PC-9 (cell line): ENCODE measurements at places on chromosomes 13 and 19. TPM values are rescaled to one million over a fixed set of nuclear protein-coding genes. Genes with fewer than 3 reads are reported as not detected.

DNA sequence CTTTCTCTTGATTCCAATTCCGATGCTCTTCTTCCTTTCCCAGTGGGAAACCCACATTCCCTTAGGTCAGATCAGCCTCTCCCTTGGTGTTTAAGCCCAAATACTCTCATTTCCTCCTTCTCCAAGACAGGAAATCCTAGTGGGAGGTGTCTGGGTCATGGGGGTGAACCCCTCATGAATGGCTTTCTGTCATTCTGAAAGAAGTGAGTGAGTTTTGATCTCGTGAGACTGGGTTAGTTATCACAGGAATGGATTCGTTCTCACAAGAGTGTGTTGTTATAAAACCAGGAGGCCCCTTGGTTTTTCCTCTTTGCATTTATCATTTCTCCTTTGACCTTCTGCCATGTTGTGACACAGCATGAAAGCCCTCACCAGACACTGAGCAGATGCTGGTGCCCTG lies 76.2 kb upstream of the MTIF3 start:
- no peak for DNase-seq

GRCh38 chr19:44303976-44304568 lies 753 bp downstream of the ZNF235 start:
- DNase-seq, result peak; percentile 6

- DNase-seq, result no peak
These were observed 212.5 kb downstream of the POSTN start for GRCh38 chr13:37385956-37386670.

The ACP5 gene
- 3.5 and 6.6 TPM in 2 replicates for total RNA-seq

GRCh38 chr19:33464010-33464732 lies 57.4 kb downstream of the PEPD start:
- no peak for DNase-seq

DNA sequence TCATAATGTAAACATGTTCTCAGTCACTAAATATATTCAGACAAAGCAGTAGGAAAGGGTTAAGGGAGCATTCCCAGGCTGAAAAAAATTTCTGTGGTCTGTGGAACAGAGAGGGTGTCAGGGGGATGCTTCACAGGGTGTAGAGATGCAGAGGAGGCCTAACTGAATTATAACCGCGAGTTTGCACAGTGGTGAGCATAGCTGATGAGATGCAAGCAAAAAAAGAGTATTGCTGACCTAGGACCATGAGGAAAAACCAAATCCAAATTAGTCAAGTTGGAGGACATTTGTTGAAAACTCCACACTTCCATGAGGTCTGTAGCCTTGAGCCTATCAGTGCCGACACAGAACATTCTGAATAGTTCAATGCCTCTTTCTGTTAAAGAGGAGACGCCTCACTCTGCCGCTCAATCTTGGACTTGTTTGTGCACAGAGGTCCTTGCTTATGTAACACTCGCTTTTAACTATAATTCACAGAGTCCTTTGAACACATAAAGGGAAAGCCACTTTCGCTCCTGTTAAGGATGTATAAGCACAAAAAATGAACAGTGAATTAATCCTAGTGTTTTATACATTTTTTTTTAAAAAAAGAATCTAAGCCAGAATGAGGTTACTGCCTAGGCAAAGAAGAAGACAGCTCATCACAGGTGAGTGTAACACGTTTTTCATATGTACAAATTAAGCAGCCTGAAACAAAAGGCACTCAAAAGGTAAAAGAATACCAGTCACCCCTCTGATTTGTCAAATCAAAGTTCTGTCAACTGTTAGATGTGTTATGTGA lies 25.8 kb upstream of the INTS6 start:
- no peak for DNase-seq

The CCDC106 gene
- total RNA-seq, result 3.2 and 6.7 TPM in 2 replicates

DNA sequence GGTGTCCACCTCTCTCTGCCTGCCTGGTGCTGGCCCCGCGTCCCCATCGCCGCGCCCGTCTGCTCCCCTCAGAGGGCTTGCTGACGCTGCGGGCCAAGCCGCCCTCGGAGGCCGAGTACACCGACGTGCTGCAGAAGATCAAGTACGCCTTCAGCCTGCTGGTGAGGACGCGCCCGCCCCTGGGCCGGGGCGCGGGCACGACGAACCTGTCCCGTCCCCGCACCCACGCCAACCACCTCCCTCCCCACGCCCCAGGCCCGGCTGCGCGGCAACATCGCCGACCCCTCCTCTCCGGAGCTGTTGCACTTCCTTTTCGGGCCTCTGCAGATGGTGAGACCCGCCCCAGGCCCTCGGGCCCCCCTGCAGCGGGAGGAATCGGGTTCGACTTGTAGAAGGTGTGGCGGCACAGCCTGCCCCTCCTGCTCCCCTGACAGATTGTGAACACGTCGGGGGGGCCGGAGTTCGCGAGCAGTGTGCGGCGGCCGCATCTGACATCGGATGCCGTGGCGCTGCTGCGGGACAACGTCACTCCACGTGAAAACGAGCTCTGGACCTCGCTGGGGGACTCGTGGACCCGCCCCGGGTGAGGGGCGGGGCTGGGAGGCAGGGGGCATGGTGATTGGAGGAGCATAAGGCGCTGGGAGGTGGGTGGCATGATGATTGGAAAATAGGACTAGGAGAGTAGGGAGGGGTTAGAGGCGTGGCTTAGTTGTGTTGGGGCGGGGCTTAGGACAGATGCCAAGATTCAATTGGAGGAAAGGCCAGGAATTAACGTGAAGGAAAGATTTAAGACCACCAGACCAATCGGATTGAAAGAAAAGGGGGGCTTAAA lies 6.6 kb downstream of the EPS8L1 start:
- no peak for DNase-seq

DNA sequence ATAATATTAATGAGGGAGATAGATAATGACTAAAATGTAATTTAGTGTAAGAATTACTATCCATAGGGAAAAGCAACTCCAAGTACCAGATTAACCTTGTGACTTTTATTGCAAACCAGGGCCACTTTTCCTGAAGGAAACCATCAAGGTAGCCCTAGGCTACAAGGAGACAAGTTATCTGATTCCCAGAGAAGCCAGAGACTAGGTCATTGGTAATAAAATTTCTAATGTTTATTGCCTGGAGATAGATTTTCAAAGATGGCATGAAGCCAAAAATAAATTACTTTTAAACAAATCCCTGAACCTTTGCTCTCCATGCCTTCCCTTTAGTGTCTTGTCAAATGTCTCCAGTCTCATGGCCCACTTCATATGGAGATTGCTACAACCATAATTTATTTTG lies 610.1 kb upstream of the SLC10A2 start:
- DNase-seq, result no peak

The LGALS14 gene
- not detected in 2 replicates for total RNA-seq

DNA sequence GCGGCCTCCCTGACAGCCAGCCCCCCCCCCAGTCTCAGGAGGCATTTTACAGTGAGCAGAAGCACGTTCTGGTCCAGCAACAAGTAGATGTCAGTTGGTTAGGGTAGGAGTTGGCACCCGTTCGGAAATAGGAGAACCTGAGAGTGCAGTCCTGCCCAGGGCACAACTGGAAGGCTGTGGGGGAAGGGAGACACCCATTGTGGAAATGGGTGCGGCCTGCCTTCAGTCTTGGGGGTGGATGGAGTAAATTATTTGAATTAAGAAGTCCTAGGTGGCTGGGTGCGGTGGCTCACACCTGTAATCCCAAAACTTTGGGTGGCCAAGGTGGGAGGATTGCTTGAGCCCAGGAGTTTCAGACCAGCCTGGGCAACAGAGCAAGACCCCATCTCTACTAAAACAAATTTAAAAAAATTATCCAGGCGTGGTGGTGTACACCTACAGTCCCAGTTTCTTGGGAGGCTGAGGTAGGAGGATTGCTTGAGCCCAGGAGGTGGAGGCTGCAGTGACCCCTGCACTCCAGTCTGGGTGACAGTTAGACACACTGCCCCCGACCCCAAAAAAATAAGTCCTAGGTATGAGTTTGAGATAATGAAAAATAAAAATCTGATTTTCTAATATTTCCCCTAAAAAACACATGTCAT lies 1.2 kb downstream of the CIRBP start:
- DNase-seq, result no peak

DNA sequence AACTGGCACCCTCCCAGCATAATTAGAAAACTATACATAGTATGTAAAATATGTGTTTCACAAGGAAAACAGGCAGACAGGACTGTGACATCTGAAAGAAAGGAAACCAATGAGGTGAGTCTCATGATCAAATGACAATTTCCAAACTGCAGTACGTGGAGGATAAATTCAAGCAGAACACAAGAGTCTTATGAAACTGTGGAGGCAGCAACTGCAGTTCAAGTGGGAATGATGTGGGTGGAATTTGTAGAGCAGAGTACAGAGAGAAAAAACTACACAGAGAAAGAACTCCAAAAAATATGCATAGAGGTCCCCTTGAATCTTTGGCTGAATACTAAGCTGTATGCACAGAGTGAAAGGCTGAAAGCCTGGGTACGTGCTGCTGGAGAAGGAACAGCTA lies 9.7 kb downstream of the SIGLEC6 start:
- no peak for DNase-seq

The LYL1 gene
- 0.24 TPM in 1 of 2 replicates, not detected in the other for total RNA-seq

GRCh38 chr13:112592647-112593046 lies 4.7 kb upstream of the TUBGCP3 start:
- peak; percentile 18 for DNase-seq

GRCh38 chr19:21765151-21765550 lies 2.2 kb downstream of the ZNF100 start:
- peak; percentile 42 for DNase-seq

GRCh38 chr19:14112051-14112808 lies 5.3 kb downstream of the PRKACA start:
- no peak for DNase-seq

GRCh38 chr13:33186861-33187291 lies 98.7 kb downstream of the STARD13 start:
- DNase-seq, result no peak

GRCh38 chr13:102862624-102863210 lies 16.9 kb downstream of the ERCC5 start:
- DNase-seq, result no peak

The TMC4 gene
- total RNA-seq, result 175 and 194 TPM in 2 replicates

DNA sequence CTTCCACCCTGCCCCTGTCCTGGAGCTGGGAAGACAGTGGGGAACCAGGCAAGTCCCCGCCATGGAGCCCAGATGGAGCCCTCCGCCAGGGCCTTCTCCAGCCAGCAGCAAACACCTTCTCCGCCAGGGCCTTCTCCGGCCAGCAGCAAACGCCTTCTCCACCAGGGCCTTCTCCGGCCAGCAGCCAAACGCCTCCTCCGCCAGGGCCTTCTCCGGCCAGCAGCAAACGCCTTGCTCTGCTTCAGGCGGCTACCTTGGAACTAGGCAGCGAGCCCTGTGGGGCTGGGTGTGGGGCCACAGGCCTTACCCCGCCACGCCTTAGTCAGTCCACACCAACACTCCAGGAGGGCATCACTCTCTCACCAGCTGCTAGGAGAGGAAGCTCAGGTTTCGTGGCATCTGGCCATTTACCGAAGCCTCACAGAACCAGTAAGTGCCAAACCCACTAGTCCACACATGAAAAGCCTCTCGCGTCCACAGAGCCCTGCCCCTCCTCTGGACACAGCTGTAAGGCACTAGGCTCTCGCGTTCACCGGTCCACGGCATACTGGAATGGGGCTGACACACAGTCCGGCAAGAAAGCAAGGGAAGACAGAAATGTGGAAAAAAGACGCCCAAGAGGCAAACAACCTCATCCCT lies 41.0 kb downstream of the MLLT1 start:
- DNase-seq, result peak; percentile 26

DNA sequence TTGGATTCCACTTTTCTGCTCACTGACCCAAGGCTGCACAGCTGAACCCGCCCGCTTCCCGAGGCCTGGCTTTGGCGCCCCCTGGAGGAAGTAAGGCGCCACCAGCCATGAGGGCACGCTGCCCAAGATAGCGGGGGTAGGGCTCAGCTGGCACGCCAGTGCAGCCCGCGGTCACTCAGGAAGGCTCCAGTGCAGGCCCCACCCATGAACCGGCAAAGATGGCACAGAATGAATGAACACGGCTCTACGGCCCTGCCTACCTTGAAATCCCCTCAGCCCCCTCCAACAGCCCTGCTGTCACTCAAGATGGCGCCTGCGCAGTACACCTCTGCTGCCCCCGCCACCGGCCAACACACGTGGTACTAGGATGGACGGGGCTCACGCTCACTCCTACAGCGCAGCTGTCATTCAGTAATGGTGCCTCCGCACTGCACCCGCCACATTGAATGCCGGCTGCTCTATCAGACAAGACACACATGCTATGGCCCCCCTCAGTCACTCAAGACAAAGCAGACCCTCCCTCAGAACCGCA lies 3.0 kb downstream of the PEG3 start:
- no peak for DNase-seq

- peak; percentile 36 for DNase-seq
These were observed 41.3 kb upstream of the IGFL4 start for GRCh38 chr19:46081928-46082727.

- DNase-seq, result no peak
These were observed 16.8 kb upstream of the FFAR2 start for GRCh38 chr19:35431145-35431807.

The PGLYRP1 gene
- not detected in 2 replicates for total RNA-seq

- DNase-seq, result no peak
These were observed 146.2 kb downstream of the GPC6 start for GRCh38 chr13:93372856-93373255.
